ENCODE measurements at places on chromosomes 2 and 18.

- no peak overlapping the region for H3K4me3 ChIP-seq
- no peak for DNase-seq
- no peak overlapping the region for H3K27ac ChIP-seq
- no peaks in the 10 kb centered on the region for H3K36me3 ChIP-seq
- H3K27me3 ChIP-seq, result peaks cover 15% of the 10 kb centered on the region
Measured at GRCh38 chr2:235639428-235639773, 145.6 kb downstream of the AGAP1 start.

DNA sequence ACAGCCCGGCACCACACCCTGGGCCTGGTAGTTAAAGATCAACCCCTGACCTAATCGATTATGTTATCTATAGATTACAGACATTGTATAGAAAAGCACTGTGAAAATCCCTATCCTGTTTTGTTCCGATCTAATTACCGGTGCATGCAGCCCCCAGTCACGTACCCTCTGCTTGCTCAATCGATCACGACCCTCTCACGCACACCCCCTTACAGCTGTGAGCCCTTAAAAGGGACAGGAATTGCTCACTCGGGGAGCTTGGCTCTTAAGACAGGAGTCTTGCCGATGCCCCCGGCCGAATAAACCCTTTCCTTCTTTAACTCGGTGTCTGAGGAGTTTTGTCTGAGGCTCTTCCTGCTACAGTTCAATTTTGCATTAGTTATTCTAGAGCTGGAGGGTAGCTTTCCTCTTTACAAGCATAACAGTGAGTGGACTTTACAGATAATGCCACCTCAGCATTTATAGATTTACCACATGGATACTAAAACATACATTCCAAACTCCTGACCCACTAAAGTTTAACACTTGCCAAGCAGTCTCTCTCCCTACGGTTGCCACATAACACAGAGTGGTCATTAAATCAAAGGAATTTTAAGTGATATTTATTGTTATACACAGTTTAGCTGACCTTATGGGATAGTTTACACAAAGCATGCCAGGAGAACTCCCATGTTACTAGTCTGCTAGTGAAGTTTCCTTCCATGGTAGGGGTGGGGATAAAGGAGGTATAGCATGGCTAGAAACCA lies 101.0 kb downstream of the EVA1A start:
- no peaks in the 10 kb centered on the region for H3K4me1 ChIP-seq
- no peak overlapping the region for H3K27ac ChIP-seq
- no peak for DNase-seq
- no peak overlapping the region for H3K4me3 ChIP-seq
- no peaks in the 10 kb centered on the region for H3K36me3 ChIP-seq
- H3K27me3 ChIP-seq, result peaks cover 21% of the 10 kb centered on the region

- H3K36me3 ChIP-seq, result peaks cover under 1% of the 10 kb centered on the region
- no peak overlapping the region for H3K27ac ChIP-seq
- DNase-seq, result no peak
- no peaks in the 10 kb centered on the region for H3K27me3 ChIP-seq
Measured at GRCh38 chr18:9617006-9617542, 2.7 kb upstream of the PPP4R1 start.

GRCh38 chr2:41940060-41940744 lies 107.6 kb upstream of the PKDCC start:
- no peaks in the 10 kb centered on the region for H3K36me3 ChIP-seq
- H3K4me1 ChIP-seq, result no peaks in the 10 kb centered on the region
- H3K27me3 ChIP-seq, result no peaks in the 10 kb centered on the region

- no peaks in the 10 kb centered on the region for H3K36me3 ChIP-seq
- no peak overlapping the region for H3K27ac ChIP-seq
- H3K4me3 ChIP-seq, result no peak overlapping the region
- H3K4me1 ChIP-seq, result no peaks in the 10 kb centered on the region
- no peak for DNase-seq
Measured at GRCh38 chr18:9695605-9696004, 12.5 kb upstream of the RAB31 start.

GRCh38 chr2:143640826-143641225 lies 511.6 kb downstream of the ARHGAP15 start:
- peaks cover 36% of the 10 kb centered on the region for H3K36me3 ChIP-seq
- H3K27me3 ChIP-seq, result no peaks in the 10 kb centered on the region
- DNase-seq, result no peak
- H3K4me3 ChIP-seq, result no peak overlapping the region
- H3K27ac ChIP-seq, result no peak overlapping the region
- H3K4me1 ChIP-seq, result no peaks in the 10 kb centered on the region

- H3K4me3 ChIP-seq, result no peak overlapping the region
- H3K36me3 ChIP-seq, result peaks cover 15% of the 10 kb centered on the region
- no peaks in the 10 kb centered on the region for H3K27me3 ChIP-seq
- peaks cover 3% of the 10 kb centered on the region for H3K4me1 ChIP-seq
- H3K27ac ChIP-seq, result no peak overlapping the region
- no peak for DNase-seq
Measured at GRCh38 chr2:39033980-39034379, 86.9 kb downstream of the SOS1 start.

- H3K27ac ChIP-seq, result no peak overlapping the region
- H3K4me3 ChIP-seq, result no peak overlapping the region
- peaks cover 3% of the 10 kb centered on the region for H3K27me3 ChIP-seq
- H3K4me1 ChIP-seq, result no peaks in the 10 kb centered on the region
Measured at GRCh38 chr2:209936106-209936666, 66.3 kb upstream of the RPE start.

GRCh38 chr2:63249161-63249560 lies 198.5 kb downstream of the OTX1 start:
- no peak overlapping the region for H3K4me3 ChIP-seq
- no peaks in the 10 kb centered on the region for H3K27me3 ChIP-seq
- no peak for DNase-seq
- peaks cover 13% of the 10 kb centered on the region for H3K36me3 ChIP-seq
- no peaks in the 10 kb centered on the region for H3K4me1 ChIP-seq

Measured in activated naive CD8-positive, alpha-beta T cell treated with anti-CD3 and anti-CD28 coated beads, Interleukin-2, amount 50 U/mL, for 24 hours (primary cell).